ENCODE measurements at places on chromosomes 2 and 18.

GRCh38 chr2:180130403-180130802, 123.3 kb upstream of the CWC22 start:
- no peak for DNase-seq

DNA sequence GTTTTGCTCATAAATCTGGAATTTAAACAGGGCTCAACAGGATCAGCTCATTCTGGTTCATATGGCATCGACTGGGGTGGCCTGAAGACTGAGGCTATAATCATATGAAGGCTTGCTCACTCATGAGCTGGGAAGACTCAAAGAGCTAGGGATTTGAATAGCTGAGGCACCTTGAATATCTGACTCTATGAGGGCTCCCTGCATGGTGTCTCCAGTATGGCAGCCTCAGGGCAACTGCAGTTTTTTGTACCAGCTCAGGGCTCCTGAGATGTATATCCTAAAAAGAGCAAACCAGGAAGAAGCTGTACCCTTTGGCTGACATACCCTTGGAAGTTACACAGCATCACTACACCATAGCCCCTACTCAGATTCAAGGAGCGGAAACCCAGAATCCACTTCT, 15.3 kb upstream of the GPR39 start:
- no peak for DNase-seq

- peak; percentile 54 for DNase-seq
Measured at GRCh38 chr2:16756831-16757644, 91.4 kb upstream of the CYRIA start.

- DNase-seq = no peak
Measured at GRCh38 chr2:155377931-155378444, 679.5 kb downstream of the KCNJ3 start.

DNA sequence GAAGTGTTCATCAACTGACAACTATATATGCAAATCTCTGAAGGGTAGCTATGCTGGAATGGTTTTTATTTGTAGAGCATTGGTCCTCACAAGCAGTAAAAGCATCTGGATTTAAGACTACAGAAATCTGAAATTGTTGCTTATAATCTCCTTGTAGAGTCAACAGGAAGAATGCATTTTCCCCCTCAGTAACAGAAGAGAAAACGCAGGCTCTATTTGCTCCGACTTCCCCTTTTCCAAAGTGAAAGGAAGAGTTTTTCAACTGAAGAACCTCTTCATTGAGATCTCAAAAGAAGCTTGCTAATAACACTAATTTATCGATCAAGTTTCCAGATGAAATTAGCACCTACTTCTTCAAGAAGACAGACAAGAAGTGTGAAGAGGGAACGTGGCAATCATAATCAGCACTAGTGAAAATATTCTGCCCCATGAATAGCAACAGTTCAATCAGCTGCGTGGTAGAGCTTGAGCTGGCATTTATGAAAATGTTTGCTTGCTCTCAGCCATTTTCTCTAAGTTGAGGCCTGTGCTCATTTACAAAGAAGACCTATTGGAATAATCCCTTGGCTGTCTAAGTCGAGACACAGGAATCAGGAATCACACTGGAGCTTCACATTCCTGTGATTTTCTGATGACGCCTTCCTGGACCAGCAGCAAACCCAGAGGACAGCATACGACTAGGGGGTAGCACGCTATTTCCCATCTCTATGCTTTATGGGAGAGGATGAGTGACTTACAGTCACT, 43.7 kb downstream of the TGIF1 start:
- DNase-seq = no peak

GRCh38 chr2:85131116-85131515, 2.1 kb upstream of the TCF7L1 start:
- no peak for DNase-seq

DNA sequence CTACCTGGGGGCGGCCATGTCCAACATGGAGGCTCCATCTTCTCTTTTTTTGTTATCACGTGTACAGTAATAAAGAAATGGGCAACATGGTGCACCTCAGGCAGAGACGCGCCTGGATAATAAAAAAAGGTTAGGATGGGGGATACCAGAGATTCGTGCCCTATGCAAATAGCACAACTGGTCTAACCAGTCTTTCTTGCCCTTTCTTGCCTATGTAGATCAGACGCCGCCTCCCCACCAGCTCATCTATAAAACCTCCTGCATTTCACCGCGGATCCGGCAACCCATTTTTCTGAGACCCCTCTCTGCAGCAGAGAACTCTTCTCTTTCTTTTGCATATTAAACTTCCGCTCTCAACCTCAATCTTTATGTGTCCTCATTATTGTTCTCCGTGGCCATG, 68.7 kb downstream of the MYL12B start:
- DNase-seq = no peak

DNA sequence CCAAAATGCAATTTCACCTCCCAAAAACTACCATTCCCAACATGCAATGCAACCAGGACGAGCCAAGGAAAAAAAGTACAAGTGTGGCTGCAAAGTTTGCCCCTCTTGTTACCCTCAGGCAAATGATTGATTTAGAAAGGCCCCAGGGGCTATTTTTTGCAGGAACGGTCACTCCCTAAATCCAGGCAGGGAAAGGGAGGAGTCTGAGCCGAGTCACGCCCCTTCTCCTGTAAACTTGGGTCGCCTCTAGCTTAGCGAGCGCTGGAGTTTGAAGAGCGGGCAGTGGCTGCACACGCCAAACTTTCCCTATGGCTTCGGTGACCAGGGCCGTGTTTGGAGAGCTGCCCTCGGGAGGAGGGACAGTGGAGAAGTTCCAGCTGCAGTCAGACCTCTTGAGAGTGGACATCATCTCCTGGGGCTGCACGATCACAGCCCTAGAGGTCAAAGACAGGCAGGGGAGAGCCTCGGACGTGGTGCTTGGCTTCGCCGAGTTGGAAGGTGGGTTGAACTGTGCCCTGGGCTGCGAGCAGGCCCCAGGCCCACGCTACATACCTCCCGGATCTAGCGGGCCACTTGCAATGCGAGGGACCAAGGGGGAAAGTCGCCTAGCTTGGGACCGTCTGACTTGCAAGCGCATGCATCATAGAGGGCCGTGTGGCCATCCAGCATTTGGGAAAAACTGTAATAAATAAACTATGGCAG, at the start of gene GALM:
Gene GALM, plus strand, starts transcription at position 261 of the 702 bp plus-strand sequence. Its CDS starts 48 bp downstream, at position 309.
- DNase-seq = peak; percentile 59

GRCh38 chr2:29025711-29026110, 44.6 kb downstream of the TOGARAM2 start:
- DNase-seq = no peak

GRCh38 chr2:178333851-178334250, 117.1 kb downstream of the PRKRA start:
- no peak for DNase-seq

- DNase-seq = no peak
Measured at GRCh38 chr2:213022987-213023386, 128.4 kb downstream of the IKZF2 start.

DNA sequence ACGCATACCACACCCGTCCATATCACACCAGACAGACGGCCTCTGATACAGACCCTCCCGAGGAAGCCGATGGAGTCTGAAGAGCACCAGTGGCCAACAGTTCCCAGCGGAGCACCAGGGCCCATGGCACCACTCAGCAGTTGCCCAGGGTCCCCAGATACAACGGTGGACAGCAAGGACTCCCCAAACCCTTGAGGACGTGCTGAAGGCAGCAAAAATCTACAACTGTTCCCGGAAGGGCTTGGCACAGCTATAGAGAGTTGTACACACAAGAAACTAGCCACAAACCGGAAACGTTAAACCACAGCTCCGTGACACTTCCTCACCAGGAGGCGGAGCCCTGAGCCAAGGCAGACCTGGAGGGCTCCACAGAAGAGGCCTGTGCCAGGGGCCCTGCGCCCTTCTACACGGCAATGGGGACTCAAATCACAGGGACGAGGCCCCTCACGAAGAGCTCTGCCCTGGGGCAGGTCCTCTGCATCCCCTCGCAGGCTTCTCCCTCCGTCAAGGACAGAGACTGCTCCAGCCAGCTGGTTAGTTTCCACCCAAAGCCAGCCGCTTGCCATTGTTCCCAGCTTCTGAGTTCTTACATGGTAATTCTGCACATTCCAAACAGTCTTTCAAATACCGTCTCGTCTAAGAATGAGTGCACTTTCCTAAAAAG, 133.4 kb downstream of the HDAC4 start:
- peak; percentile 86 for DNase-seq

- no peak for DNase-seq
Measured at GRCh38 chr2:237612527-237613357, 14.6 kb upstream of the LRRFIP1 start.

DNA sequence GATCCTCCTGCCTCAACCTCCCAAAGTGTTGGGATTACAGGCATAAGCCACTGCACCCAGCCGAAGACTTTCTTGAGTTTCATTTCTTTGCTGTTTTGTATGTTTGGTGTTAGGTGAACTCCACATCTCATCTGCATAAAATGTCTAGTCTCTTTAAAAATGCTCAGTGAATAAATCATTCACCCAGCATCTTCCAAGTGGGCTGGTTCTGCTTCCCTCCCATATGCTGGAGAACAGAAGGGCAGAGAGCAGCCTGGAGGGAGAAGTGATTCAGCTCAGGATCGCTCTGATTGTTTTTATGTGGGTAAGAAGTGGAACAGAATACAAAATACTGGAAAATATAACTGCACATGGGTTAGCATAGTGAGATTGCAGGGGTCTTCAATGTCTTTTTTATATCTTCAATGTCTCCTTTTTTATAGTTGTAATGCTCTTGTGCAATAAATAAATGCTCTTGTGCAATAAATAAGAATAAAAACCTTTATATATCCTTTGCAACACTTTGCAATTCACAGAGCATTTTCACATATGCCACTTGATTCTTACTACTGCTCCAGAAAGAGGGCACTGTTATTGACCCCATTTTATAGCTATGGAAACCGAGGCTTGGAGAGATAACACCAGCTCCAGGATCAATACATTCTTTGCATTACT, 253.0 kb upstream of the NCKAP5 start:
- no peak for DNase-seq

GRCh38 chr2:41910126-41910525, 137.7 kb upstream of the PKDCC start:
- no peak for DNase-seq

DNA sequence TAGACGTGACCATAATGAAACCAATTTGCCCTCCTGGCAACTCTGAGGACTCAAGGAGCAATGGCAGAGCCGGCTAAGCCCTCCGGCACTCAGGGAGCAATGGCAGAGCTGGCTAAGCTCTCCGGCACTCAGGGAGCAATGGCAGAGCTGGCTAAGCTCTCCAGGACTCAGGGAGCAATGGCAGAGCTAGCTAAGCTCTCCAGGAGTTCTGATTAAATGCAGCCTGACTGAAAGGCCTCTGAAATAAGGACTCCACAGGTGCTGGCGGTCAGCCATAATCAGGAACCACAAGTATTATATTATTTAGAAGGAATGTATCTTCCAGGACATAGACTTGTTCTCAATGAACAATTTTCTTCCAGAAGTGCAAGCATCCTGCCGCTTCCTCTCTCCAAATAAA, 65.2 kb downstream of the C2orf76 start:
- no peak for DNase-seq

GRCh38 chr2:68167186-68167585, 9.5 kb downstream of the PNO1 start:
- no peak for DNase-seq

DNA sequence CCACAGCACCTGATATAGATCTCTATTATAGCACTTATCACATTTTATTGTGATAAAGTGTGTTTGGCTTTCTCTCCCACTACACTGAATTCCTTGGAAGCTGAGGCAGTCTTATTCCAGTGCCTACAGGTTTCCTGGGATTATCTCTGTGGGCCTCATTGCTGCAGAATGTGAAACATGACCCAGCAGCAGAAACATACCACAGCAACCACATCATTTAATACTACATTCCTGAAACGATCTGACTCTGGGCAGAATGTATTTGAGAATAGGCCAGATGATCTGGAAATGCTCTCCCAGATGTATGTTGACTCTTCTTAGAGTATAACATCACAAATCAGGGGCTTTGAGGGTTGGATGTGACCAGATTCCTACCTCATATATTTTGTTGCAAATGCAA, 323.5 kb upstream of the TANK start:
- no peak for DNase-seq

DNA sequence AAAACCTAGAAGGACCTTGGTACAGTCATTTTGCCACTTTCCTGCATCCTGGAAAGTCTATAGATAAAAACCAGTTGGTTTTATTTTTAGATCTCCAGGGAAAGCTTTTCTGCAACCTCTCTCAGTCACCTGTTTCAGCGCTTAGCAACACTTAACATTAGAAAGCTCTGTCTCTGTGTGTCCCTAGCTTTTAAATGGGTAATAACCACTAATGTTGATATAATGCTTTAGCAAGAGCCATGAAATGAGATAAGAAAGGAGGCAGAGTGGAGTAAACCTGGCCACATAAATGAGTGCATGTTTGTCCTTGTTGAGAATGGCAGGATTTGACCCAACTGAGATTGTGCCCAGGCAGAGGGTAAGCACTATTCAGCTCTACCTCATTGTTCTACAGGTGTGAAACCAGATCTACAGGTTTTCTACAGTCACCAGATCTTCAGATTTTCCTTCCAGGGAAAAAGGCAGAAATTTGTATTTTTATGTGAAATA, 44.8 kb downstream of the MARCHF4 start:
- no peak for DNase-seq

DNA sequence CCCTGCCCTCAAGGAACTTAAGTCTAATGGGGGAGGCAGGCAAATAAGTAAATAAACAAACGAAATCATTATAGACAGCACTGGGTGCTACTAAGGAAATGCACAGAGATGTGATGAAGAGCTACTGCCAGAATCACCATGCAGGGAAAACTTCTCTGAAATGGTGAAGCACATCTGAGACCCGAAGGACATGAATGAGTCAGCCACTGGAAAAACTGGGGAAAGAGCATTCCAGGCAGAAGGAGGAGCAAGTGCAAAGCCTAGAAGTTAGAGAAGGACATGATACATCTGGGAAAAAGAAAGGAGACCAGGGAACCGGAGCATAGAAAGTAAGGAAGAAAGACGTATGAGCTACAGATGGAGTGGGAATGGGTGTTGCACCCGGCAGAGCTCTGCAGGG, 56.8 kb downstream of the TGFA start:
- no peak for DNase-seq

DNA sequence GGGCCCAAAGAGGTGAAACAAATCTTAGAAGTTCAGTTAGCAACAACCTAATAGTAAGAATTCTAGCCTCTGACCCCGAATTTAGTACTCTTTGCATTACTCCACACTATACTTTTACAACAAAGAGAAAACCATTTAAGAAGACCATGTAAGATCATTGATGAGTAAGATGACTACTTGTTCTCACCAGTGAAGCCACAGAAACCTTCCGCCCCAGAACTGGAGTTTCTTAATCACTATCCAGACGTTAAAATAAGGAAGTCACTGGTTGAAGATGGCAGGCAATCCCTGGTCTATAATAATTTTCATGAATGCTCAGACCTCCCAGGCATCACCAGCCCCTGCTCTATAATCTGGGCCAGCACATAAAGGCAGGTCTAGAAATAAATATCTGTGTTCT, 95.0 kb downstream of the TMEM163 start:
- peak; percentile 16 for DNase-seq

DNA sequence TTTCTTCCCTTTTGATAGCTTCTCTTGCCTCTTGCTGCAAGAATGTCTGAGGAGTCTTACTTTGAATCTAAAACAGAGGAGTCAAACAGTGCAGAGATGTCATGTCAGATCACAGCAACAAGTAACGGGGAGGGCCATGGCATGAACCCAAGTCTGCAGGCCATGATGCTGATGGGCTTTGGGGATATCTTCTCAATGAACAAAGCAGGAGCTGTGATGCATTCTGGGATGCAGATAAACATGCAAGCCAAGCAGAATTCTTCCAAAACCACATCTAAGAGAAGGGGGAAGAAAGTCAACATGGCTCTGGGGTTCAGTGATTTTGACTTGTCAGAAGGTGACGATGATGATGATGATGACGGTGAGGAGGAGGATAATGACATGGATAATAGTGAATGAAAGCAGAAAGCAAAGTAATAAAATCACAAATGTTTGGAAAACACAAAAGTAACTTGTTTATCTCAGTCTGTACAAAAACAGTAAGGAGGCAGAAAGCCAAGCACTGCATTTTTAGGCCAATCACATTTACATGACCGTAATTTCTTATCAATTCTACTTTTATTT, 133.5 kb upstream of the CDCA7 start:
- DNase-seq = no peak

All from stimulated activated CD4-positive, alpha-beta T cell treated with anti-CD3 and anti-CD28 coated beads, Interleukin-12 subunit alpha, Interleukin-12 subunit beta, amount 100 ng/mL, for 48 hours (primary cell).